Ammon's horn (tissue), 1 donor: ENCODE measurements at places on chromosomes 2 and 18.

DNA sequence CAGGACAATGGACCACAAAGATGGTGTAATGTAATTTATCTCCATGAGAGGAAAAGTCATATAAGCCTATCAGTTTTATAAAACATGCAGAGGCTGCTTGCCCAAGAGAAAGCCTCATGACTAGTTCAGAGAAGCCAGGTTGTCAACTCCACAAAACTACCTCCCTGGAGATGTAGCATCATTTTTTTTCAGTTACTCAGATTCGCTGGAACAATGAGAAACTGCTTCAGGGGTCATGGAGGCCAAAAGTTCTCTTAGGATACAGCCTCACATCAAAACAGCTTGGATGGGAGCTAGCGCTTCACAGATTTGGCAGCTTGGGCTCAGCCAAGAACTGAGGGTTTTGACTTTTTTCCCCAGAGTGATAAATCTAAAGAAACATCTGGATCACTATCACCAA lies 263.5 kb downstream of the INSIG2 start:
- DNase-seq = no peak

DNA sequence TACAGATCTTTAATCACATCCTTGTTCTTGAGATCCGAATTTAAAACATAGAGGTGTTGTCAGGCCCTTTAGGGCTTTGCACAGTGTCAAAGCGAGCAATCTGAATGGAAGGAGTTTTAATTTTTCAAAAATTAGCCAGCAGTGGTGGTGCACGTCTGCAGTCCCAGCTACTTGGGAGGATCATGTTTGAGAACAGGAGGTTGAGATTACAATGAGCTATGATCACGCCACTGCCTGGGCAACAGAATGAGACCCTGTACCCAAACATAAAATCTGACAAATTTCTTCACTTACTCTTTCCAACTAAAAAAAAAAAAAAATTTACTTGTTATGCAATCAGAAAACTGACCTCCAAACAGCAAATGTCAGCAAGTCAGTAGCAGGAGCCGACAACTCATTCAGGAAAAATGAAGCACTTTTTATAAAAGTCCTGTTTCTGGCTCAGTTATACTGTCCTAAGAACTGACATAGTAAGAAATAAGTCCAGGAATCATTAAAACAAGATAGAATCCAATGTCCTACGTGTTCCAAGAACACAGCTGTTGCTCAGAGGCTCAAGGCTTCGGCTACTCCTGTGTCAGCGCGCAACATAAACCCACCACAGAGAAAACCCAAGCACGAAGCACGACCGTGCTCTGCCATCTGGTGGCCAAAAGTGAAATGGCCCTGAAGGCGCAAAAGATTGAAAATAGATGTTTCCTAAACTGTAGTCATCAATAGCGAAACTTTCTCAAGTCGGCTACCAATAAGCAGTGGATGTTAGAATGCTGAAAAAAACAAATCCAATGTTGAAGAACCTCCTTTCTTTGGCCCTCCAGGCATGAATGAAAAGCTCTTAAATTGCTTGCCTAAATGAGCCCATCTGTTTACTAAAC lies 138.1 kb downstream of the INO80D start:
- DNase-seq = peak; percentile 79

GRCh38 chr2:100237770-100238169 lies 84.5 kb downstream of the LONRF2 start:
- DNase-seq = no peak

GRCh38 chr2:172381275-172382027 lies 45.9 kb upstream of the ITGA6 start:
- no peak for DNase-seq

DNA sequence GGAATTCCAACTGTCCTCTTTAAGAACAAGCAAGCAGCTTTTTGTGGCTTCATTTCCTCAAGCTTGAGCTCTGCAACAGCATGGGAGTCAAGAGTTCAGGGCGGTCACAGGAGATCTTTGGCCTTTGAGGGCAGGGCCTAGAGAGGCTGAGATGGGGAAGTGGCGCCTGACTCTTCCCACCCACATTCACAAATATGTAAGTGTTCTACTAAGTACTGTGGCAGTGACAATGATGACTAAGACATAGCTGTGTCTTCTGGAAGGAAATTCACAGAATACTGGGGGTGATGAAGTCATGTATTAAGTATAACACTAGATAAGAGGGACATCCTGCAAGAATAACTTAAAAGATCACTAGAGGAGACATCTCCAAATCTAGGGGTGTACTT lies 15.0 kb downstream of the RND3 start:
- DNase-seq = no peak

DNA sequence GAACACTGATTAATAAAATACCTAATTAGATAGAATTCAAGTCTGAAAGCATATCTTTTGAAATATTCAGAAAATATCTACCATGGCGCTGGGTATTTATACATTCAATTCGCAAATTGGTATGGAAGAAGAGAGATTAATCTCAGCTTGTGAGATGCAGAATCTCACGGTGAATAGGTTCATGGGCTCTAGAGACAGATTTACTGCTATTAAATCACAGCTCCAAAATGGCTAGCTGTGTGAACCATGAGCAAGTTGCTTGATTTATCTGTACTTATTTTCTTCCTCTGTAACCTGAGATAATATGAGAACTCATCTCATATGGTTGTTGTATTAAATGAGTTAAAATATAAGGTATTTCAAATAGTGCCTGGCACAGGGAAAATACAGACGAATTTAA lies 556.7 kb downstream of the FBXO15 start:
- DNase-seq = no peak

GRCh38 chr2:47598476-47598875 lies 184.5 kb upstream of the MSH6 start:
- DNase-seq = no peak

GRCh38 chr2:23055251-23055650 lies 329.7 kb upstream of the KLHL29 start:
- no peak for DNase-seq

- DNase-seq = peak; percentile 38
Measured at GRCh38 chr2:141595316-141595920, 535.4 kb downstream of the LRP1B start.

DNA sequence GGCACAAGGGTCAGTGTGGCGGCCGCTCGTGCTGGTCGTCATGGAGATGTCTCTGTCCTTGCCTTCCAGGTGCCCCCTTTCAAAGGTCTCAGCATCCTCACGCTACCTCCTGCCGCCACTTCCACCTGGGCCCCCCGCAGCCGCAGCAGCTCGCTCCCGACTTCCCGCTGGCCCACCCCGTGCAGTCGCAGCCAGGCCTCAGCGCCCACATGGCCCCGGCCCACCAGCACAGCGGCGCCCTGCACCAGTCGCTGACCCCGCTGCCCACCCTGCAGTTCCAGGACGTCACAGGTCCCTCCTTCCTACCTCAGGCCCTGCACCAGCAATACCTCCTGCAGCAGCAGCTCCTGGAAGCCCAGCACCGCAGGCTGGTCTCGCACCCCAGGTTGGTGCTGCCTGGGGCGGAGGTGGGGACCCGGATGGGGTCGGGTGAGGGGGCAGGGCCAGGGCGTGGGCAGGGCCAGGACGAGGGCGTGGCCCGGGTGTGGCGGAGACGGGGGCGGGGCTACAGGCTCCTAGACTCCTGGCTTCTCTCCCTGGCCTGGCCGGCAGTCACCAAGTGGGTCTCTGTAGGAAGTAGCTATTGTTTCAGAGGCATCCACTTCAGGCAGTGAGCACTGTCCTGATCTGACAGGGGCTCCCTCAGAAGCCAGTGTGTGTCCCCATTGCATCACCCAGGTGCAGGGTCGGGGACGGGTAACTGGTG lies 223.7 kb downstream of the LOXHD1 start:
- no peak for DNase-seq

GRCh38 chr18:13392899-13393298 lies 174.3 kb downstream of the LDLRAD4 start:
- no peak for DNase-seq

DNA sequence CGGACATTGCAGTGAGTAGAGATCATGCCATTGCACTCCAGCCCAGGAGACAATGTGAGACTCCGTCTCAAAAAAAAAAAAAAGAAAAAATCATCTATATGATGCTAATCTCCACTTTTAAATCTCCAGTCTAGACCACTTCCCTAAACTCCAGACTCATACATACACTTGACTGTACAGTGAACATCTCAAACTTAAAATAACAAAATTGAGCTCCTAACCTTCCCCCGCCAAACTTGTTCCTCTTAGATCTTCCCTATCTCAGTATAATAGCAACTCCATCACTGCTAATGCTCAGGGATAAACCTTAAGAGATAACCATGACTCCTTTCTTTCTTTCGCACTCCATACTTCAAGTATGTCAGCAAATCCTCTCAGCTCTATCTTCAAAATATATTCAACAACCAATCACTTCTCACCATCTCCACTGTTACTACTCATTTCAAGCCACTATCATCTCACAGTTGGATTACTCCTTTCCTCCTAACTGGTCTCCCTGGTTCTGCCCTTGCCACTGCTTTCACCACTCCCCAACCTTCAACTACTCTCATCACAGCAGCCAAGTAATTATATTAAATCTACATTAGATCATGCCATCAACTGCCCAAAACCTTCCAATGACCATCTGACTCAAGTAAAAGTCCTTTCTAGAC lies 12.0 kb downstream of the MEMO1 start:
- no peak for DNase-seq

GRCh38 chr2:204072443-204073324 lies 136.1 kb downstream of the ICOS start:
- DNase-seq = peak; percentile 16

- DNase-seq = no peak
Measured at GRCh38 chr2:28269019-28269784, 123.5 kb upstream of the FOSL2 start.

DNA sequence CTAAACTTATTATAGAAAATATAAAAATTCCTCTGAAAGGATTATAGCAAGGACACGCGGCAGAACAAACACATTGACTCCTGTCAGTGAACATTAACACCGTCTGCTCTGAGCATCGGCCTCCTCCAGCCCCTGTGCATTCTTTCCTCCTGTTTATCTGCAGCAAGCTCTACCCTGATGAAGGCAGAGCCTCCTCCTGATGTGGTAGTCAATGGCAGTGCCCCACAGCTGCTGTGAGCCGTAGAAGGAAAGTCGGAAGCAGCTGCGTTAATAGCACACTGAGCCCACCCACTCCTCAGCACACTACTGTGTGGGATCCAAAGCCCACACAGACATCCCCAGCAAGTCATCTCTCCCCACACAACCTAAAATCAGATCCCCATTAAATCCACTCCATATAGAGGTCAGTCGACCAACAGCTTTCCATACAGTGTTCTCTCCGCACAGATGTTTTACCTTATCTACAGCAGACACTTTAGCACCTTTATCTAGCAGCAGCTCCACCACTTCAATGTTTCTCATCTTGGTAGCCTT lies 41.0 kb downstream of the KIDINS220 start:
- DNase-seq = no peak

DNA sequence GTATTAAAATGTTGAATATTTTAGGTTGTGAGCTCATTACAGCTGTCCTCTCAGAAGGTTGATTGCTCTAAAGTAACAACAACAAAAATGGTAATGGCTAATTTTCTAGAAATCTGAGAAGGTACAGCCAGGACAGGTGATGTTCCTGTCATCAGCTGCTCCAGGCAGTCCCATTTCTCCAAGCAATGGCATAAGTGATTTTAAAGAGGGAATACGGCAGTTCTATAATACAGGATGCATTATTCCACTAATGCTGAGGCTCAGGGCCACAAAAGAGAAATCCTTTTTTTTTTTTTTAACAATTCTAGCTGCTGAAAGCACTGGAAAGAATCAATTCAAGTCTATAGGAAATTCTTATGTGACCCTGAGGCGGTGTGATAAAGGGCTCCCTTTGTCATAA lies 199.9 kb downstream of the PMAIP1 start:
- no peak for DNase-seq

DNA sequence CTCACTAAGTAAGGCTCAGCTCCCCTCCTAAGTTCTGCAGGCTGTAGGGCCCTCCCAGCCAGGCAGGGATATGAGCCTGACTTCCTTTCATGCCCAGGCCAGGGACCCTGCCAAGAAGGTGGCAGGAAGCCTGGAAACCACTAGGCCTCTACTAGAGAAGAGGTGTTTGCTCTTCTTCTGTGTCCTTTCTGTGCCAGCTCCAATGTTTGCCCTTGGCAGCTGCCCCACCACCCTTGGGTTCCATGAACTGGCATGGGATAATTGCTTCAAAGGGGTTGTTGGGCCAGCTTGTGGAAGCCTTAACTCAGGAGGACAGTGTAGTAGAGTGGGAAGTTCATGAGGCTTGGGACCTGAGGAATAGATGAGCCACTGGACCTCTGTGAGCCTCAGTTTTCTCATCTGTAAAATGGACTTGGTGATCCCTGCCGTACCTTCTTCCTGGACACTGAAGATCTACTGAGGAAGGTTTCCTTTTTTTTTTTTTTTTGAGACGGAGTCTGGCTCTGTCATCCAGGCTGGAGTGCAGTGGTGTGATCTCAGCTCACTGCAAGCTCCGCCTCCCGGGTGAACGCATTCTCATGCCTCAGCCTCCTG lies 3.9 kb downstream of the SLC35F6 start:
- DNase-seq = no peak

- DNase-seq = peak; percentile 58
Measured at GRCh38 chr2:236558036-236558435, 11.6 kb upstream of the ACKR3 start.

GRCh38 chr18:37442477-37442876 lies 123.1 kb downstream of the CELF4 start:
- no peak for DNase-seq

GRCh38 chr2:123853161-123853560 lies 171.9 kb upstream of the CNTNAP5 start:
- DNase-seq = no peak

DNA sequence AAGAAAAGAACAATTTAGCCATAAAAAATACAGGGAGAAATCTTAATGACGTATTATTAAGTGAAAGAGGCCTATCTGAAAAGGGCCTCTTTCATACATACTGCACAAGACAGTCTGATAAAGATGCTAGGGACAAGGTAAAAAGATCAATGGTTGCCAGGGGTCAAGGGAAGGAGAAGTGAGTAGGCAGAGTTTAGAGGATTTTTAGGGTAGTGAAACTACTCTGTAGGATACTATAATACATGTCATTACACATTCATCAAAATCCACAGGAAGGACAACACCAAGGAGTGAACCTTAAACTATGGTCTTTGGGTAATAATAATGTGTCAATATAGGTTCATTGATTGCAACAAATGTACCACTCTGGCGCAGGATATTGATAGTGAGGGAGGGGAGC lies 289.3 kb downstream of the FSIP2 start:
- no peak for DNase-seq

DNA sequence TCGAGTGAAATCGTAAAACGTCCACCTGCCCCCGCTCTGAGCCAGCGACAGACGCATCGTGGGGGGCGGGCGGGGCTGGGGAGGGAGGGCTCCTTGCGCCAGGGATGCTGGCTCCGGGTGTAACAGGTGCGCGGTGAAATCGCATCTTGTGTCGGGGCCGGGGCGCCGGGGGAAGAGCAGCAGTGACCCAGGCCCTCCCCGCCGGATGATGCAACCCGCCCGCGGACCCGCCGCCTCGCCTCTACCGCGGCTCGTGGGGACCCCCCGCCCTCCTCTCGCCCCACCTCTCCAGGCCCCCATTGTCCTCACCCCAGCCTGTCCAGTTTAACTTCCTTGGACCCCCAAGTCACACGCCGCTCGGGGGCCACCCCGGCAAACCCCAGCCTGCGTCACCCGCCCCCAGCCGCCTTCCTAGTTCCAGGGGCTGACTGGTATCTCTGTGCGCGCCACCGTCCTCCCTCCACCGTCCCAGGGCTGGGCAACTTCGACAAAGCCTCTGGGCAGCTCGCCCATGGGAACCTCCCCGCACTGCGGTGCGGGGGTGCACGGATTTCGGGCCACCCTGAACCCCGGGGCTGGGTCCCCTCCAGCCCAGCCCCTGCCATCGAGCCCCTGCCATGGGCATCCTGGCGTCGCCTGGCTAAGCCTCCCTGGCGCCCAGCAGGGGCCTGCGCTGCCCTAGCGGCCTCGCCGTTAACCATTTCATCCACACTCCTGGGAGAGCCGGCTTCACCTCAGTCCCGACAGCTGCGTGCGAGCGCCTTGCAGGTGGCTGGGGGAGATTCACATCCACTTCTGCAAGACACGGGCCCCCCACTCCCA lies 799 bp upstream of the KIF1A start:
- DNase-seq = no peak
